A549 treated with Mapracorat at 1 μM for 4 hours (cell line): ENCODE measurements at places on chromosomes 13 and 19. TPM values are rescaled to one million over a fixed set of nuclear protein-coding genes. Genes with fewer than 3 reads are reported as not detected.

ZNF728 gene
- not detected in 5 replicates for total RNA-seq

PDX1 gene
- 0.05 to 0.12 TPM (median 0.09 TPM) in 5 replicates for total RNA-seq

STOML3 gene
- total RNA-seq: not detected in 5 replicates

PGLYRP1 gene
- total RNA-seq: not detected in 5 replicates

NCCRP1 gene
- total RNA-seq: 0.81 to 1.6 TPM (median 1.4 TPM) in 5 replicates

ACER1 gene
- total RNA-seq: not detected in 5 replicates

ZNF491 gene
- total RNA-seq: not detected in 5 replicates

CEACAM3 gene
- not detected in 5 replicates for total RNA-seq

EFNB2 gene
- total RNA-seq: 4.3 to 4.8 TPM (median 4.6 TPM) in 5 replicates

STXBP2 gene
- total RNA-seq: 31.0 to 45.2 TPM (median 40.0 TPM) in 5 replicates

EEF1AKMT1 gene
- 3.3 to 6.5 TPM (median 4.9 TPM) in 5 replicates for total RNA-seq

ERICH6B gene
- total RNA-seq: not detected in 5 replicates

RASAL3 gene
- total RNA-seq: not detected in 5 replicates

CLC gene
- not detected in 5 replicates for total RNA-seq

APOE gene
- 10.9 to 22.2 TPM (median 15.7 TPM) in 5 replicates for total RNA-seq

LRFN3 gene
- 12.9 to 23.3 TPM (median 21.0 TPM) in 5 replicates for total RNA-seq

NCAN gene
- total RNA-seq: 0.05 to 0.16 TPM (median 0.05 TPM) in 4 of 5 replicates, not detected in the other

FFAR3 gene
- total RNA-seq: 0.09 TPM in 1 of 5 replicates, not detected in the others

BEST2 gene
- total RNA-seq: 1.5 to 2.3 TPM (median 1.8 TPM) in 5 replicates

YJEFN3 gene
- total RNA-seq: 2.2 to 5.0 TPM (median 3.5 TPM) in 5 replicates

ZNF836 gene
- 0.41 to 1.6 TPM (median 0.61 TPM) in 5 replicates for total RNA-seq

ZNF534 gene
- total RNA-seq: not detected in 5 replicates

NLRP4 gene
- 0.18 TPM in 1 of 5 replicates, not detected in the others for total RNA-seq

TJP3 gene
- 0.54 to 1.1 TPM (median 0.65 TPM) in 5 replicates for total RNA-seq

LGI4 gene
- total RNA-seq: 0.08 to 0.30 TPM (median 0.17 TPM) in 5 replicates

ZNF208 gene
- total RNA-seq: not detected in 5 replicates

IGFL1 gene
- total RNA-seq: 1.5 to 2.5 TPM (median 1.7 TPM) in 5 replicates
